Transverse colon (tissue), 4 donors: ENCODE measurements at places on chromosomes 7 and 10. TPM values are rescaled to one million over a fixed set of nuclear protein-coding genes. Genes with fewer than 3 reads are reported as not detected.

DNA sequence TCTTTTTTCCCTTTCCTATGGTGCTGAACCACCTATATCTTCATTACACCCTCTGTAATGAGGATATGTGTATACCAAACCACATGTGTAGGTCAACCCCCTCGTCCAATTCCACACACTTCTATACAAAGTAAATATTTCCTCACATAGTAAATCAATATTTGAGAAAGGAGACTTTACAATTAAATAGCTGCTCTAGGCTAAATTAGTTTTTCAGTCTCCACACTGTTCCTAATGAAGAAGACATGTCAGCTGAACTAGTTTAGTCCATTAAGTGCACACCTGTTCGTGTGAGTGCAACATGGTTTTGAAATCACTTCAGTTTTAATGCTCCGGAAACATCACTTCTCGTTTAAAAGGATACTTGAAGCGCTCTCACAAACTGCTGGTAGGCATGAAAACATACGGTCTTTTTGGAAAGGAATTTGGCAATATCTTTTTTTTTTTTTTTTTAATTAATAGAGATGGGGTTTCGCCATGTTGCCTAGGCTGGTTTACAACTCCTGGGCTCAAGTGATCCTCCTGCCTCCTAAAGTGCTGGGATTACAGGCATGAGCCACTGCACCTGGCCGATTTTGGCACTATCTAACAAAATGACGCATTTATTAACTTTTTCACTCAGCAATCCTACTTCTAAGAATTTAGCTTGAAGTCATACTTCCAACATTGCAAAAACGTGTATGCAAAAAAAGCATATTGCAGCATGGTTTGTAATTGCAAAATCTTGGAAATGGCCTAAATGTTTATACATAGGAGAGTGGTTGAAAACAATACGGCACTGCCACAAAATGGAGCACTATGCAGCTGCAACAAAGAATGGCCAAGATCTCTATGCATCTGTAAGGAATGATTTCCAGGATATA lies 2.1 kb upstream of the XRCC2 start:
- DNase-seq: no peak

DNA sequence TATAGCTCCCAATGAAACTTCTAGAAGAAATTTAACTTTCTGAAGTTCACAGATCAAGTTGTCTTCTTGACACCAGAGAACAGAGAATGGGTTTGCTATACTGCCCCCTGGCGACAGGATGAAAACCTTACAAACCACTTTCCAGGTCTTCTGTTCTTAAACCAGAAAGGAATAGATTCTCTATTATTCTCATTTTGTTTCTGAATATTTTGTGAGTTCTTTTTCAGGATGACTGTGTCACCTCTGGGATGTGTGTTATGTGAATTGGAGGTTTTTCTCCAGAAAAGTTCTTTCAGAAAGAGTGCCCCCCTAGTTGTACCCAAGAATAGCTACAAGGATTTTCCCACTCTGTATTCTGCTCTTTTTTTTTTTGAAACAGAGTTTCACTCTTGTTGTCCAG lies 6.3 kb downstream of the IFT22 start:
- DNase-seq: peak; percentile 46

DNA sequence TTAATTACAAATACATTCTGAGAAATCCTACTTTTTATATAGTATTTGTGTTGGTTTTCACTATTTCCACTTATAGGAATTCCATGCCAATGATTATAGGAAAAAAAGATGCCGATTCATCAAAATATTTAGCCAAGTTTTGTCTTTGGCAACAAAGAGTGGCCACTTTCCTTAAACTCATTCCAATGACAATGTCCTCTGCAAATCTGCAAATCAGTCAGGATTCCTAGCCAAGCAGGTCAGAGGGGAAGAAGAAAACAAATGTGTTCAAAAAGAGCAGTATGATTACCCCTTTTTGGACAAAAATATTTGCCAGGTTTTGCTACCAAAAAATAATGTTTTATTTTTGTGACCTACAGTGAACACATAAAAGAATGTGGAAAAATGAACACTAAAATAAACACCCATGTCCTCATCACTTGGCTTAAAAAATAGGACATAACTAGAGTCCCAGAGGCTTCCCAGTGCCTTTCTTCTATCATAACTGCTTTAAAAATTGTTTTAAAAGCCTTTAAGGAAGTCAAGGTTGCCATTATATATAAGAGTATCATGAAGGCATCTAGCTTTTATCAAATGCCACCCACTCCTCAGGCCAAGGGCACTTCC lies 125.9 kb downstream of the ADAM12 start:
- no peak for DNase-seq

EXOC4 gene
- 82.4 TPM for total RNA-seq

PRKG1 gene
- 28.7 TPM for total RNA-seq

DNA sequence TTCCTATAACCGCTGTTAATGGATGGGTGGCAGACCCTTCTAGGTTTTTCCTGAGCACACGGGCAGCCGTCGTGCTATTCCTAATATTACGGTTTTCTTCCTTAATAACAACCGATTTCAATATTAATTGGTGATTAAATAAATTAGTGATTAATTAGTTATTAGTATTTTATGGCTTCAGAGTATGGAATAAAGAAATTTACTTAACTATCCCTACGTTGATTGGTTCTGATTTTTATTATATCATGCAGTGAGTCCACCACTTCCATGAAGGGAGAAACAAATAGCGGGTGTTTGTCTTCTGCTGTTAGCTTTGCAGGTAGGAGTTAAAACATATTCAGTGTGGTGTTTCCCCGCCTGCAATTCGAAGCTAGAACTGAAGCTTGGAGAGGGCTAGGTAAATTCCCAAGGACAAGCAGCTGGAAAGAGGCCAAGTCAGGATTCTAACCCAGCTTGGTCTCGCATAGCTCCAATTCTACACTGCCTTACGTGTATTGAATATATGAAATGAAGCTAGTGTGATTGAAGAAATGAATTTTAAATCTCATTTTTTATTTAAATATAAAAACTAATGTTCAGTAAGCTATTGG lies 928 bp upstream of the CSTF2T start:
- peak; percentile 17 for DNase-seq
